ENCODE measurements at places on chromosomes 16 and 17.

DNA sequence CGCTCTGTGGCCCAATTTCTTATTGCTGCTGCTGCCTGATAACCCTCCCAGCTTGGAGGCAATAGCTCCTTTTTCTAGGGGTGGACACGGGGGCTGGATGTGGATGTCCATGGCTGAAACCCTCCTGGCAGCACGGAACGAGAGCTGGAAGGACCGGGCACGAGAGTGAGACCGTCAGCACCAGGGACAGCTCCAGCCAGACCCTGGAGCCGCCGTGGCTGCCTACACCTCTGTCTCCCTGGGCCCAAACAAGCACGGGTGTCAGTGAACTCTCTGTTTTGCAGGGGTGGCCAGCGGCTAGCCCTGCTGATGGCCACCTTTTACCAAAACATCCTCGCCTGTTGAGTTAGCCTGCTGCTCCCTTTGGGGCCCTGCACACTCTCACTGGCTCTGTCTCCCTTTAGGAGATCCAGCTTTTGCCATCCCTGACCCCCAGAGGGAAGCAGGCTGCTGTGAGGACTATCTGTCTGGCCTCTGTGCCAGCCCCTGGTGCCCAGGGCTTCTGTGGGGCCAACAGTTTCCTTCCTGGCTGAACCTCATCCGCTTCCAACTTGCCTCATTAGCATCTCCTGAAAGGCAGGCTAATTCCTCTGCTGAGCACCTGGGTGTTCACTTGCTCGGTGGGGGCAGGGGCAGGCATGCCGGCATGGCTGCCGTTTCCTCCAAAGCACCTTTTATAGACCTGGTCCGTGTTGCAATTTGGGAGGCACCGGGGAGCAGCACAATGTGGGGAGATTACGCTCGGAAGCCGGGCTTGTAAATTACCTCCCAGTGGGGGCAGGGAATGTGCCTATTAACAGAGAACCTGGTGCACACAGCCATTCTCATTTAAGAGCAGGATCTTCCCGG, 118.1 kb downstream of the ENGASE start:
- DNase-seq, result peak; percentile 81

DNA sequence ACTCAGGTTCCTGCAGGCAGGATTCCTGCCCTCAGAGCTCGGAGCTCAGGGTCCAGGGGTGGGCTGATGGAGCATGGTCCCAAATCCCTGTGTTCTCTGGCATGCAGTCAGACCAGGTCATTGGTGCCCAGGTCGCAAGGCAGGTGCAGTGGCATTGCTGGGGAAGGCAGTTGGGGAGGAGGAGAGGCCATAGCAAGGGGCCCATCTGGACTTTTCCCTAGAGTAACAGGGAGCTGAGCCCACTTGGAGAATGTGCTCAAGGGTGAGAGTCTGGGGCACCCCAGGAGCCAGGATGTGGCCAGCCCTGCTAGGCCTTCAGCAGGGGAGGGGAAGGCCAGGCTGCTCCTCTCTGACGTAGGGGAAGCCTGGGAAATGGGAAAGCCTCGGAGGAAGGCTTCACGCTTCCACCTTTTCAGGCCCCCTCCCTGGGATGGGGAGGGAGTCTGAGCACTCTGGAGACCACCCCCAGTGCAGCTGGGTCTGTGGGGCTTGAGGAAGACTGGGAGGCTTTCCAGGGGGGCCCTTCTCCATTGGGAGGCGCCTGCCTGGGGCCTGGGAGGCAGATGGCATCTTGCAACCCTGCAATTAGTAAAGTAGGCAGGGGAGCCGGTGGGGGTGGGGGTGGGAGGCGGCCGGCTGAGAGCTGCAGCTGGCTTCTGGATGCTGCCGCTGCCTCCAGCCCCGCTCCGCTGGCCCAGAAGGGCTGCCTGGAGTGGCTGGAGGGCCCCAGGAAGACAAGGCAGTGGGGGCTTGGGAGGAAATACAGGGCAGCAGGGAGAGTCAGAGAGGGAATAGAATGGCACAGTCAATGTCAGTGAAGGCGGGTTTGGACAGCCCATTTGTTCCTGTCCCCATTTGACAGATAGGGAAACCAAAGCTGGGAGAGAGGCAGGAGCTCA, 21.1 kb upstream of the DOK4 start:
- peak; percentile 60 for DNase-seq

GRCh38 chr17:55859301-55859795, 108.5 kb downstream of the PCTP start:
- DNase-seq, result no peak

DNA sequence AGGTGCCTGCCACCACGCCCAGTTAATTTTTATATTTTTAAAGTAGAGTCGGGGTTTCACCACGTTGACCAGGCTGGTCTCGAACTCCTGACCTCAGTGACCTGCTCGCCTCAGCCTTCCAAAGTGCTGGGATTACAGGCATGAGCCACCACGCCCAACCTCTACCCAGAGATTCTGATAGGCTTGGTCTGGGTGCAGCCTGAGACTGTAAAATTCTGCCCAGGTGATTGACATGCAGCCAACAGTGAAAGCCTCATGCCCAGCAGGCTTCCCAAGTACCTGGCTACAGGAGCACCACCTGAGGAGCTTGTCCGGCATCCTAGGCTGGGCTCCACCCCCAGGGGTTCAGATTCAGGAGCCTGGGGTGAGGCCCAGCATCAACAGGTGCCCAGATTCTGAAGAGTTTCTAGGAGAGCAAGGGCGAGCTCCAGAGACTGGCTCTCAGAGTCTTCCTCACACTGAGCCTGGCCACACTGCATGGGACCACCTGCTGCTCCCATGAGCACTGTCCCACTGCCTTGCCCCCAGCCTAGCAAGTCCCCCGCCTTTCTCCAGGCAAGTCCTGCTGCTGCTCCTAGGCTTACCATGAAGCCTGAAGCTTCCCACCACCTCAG, 16.6 kb downstream of the ZNF385C start:
- no peak for DNase-seq

DNA sequence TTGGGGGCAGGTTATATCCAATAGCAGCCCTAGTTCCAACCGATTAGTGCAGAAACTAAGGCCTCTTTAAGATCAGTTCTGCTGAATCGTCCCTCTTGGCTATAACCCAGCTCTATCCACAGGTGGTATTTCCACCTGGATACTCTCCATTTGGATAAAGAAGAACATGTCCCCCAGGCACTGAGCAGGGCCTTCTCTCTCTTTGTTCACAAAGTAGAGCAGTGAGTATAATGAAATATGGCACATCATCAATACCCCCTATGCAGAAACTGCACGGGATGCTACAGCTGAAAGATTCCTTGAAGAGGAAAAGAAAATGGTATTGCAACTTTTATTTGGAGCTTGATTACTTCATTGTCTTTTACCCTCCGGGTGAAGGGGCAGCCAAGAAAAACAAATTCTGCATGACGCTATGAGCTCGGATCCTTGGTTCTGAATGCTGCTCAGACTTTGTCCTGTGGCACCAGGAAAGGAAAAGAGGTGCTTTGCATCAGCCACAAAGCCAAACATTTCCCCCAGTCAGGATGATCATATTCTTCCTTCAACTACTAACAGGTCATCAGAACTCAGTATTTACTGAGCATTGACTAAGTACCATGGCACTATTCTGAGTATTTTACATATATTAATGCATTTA, 399.7 kb downstream of the NPIPA8 start:
- DNase-seq, result no peak

- DNase-seq, result no peak
These were observed 6.0 kb downstream of the MXRA7 start for GRCh38 chr17:76704805-76705204.

- peak; percentile 33 for DNase-seq
These were observed 77.4 kb downstream of the CDH13 start for GRCh38 chr16:82703871-82704768.

DNA sequence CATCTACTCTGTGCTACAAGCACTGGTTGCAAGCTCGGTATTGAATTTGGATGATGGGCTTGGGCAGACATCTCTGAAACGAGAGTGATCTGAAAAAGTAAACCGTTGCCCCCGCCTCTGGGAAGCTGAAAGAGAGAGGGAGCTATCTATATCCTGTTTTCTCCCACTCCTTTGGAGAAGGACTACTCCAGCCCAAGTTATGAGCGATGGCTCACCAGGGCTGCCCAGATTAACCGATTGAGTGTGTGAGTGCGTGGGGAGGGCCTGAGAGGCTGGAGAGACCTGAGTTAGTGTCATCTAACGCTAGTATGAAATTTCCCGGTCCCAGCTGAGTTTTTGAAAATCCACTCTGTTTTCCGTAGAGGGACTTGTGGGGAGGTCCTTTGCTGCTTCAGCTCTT, 11.5 kb downstream of the MGAT5B start:
- no peak for DNase-seq

DNA sequence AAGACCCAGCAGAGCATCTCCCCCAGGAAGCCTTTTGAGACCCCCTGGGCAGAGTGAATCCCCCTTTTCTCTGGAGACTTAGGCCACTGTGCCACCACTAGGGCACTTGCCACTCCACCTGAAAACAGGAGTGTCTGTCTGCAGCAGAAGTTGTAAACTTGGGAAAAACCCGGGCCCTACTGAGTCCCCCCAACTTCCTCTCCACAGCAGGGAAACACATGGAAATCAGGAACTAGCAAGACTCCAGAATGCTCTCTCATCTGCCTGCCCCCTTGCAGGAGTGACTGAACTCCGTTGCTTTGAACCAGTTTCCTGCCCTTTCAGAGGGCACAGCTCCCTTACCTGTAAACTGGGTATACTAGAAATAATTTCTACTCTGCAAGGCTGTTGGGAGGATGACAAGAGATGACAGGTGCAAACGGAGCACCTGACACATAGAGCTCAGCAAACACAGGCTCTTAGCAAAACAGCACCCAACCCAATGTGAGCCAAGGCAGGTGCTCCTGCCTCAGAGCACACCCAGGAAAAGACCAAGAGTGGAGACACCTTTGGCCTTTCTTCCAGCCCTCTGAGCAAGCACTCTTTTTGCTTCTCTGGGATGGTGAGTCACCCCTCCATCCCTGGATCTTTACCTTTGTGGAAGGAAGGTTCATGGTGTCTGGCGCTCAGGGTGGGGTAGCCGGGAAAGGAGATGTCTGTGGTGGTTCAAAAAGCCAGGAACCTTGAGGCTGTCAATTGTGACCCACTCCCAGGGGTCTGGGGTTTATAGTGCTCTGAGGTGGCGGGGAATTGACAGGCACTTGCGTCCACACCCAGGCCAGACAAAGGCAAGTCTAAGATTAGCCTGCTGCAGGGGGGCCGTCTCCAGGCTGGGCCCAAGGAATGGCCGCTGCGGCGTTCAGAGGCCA, at the start of gene HCRT:
Gene HCRT (minus strand): TSS at position 740 of the 908 bp plus-strand sequence. CDS start 87 bp downstream, at position 653.
- no peak for DNase-seq

- peak; percentile 92 for DNase-seq
These were observed at the start of gene UNC119 for GRCh38 chr17:28552176-28552999. UNC119 (minus strand) TSS chr17:28552624; CDS start chr17:28552557, 67 bp downstream.

DNA sequence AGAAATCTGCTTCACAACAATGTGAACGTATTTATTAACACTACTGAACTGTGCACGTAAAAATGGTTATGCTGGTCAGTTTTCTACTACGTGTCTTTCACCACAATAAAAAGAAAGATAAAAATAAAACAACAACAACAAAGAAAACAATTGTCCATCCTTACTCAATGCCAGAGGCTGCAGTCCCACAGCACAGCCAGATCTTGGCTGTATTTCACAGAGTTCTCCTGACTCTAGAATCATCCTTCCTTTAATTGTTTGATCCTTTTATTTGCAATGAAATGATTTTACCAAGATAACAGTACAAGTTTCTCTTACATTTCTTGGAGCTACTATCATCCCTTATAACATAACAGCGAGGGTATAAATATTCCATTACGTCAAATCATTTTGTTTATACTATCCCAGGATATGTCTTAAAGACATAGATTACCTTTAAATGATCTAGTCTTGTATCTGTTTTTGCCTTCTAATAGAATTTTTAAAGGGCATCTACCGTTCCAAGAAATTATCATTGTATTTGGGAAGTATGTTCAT, 103.3 kb downstream of the SLC39A11 start:
- DNase-seq, result no peak

- DNase-seq, result no peak
These were observed 201.8 kb downstream of the RPTOR start for GRCh38 chr17:80746262-80746935.

DNA sequence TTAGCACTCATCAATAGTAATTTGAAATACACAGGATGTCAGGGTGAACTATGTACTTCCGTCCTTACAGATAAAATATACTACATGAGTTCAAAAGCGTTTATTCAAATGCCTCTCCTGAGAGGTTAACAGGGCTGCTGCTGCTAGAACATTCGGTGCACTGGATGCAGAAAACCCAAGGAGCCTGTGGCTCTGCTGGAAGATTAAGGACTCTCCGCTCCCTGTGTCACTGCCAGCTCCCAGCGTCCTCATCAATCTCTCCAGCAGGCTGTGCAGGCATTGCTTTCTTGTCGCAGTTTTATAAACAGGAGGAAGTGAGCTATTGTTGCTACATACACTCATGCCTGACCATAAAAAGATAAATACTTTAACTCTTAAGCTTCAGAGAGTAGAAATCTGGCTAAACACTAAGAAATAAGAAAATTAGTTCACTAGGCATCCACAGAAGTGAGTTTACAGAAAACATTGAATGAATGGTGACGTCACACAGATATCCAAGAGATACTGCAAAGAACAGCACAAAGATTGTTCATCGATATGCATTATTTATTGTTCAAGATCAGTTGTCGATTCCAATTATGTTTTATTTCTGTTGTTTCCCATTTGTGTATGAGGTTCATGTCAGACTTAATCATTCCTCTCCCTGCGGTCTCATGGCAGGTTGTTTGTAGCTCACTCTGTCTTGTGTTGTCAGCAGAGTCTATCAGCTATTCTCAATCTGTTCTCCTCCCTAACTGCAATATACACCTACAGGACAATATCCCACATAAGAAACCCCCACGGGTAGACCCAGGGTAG, 127.9 kb upstream of the MON1B start:
- peak; percentile 1 for DNase-seq

GRCh38 chr17:80253631-80254395, 6.8 kb upstream of the RNF213 start:
- no peak for DNase-seq

- DNase-seq, result no peak
These were observed 20.6 kb upstream of the SLC35G3 start for GRCh38 chr17:35214631-35215273.

GRCh38 chr17:40503154-40503553, 1.7 kb upstream of the TNS4 start:
- DNase-seq, result no peak

GRCh38 chr17:27940503-27941428, 47.6 kb upstream of the LYRM9 start:
- no peak for DNase-seq

DNA sequence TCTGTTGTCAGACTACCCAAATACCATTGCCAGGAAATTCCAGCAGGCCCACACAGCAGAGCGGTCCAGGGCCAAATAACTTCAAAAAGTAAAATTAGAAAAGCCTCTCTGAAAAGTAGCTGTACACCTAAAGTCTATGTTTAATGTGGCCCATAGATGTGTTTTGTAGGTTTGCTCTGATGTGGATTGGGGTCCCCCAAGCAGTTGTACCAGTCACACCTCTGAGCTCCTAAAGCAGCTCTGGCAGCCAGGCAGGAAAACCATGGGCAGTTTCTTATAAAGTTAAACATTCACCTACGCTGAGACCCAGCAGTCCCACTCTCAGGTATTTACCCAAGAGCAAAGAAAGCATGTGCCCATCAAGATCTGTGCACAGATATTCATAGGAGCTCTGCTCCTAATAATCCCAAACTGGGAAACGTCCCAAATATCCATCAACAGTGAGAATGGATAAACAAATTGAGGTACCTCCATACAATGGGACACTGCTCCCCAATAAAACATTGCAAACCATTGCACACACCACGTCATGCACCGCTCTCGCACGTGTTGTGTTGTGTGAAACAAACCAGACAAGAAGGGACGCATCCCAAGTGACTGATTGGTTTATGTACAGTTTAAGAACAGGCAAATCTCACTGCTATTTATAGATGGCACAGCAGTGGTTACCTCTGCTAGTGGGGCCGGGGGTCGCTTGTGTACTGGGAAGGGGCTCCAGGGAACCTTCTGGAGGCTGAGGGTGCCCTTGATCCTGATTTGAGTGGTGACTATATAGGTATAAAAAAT, 15.8 kb upstream of the PRM1 start:
- DNase-seq, result no peak

GRCh38 chr16:3089717-3090592, 9.1 kb downstream of the ZSCAN10 start:
- peak; percentile 26 for DNase-seq
